Uterus (tissue), 4 donors: ENCODE measurements at places on chromosomes 1 and 21. TPM values are rescaled to one million over a fixed set of nuclear protein-coding genes. Genes with fewer than 3 reads are reported as not detected.

DNA sequence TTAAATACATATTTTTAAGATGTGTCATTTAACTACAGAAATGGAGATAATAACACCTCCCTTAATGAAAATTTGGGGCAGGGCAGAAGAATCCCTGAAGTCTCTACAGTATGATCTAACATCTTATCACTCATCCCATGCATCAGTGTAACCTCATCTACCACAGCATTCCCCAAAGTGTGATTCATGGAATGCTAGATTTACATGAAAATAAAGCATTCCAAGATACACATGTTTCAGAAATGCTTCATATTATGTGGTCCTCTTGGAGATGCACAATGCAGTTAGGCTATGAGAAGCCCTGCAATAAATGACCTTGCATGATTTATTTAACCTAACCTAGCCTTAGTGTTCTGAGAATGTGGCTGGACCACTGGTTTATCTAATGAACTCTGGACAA lies 166.9 kb upstream of the SYT6 start:
- no peaks in the 10 kb centered on the region for H3K27me3 ChIP-seq
- H3K4me3 ChIP-seq, result no peak overlapping the region
- no peak for DNase-seq
- H3K4me1 ChIP-seq, result no peaks in the 10 kb centered on the region
- H3K27ac ChIP-seq, result no peak overlapping the region
- no peaks in the 10 kb centered on the region for H3K36me3 ChIP-seq

DNA sequence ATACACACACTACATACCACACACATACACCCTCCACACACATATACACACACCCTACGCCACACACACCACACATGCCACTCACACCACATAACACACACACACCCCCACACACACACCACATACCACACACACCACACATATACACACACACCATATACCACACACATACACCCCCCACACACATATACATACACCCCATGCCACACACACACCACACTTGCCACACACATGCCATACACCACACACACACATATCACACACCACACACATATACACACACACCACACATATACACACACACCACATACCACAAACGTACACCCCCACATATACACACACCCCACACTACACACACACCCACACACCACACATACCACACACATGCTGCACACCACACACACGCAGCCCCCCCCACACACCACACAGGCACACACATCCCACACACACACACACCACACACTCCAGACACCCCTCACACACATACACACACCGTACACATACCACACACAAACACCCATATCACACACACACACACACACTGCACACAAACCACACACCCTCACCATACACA lies 76.7 kb upstream of the TMPRSS2 start:
- no peaks in the 10 kb centered on the region for H3K4me1 ChIP-seq
- no peak for DNase-seq
- H3K36me3 ChIP-seq, result no peaks in the 10 kb centered on the region

GRCh38 chr1:245842106-245842505 lies 665.0 kb downstream of the SMYD3 start:
- no peaks in the 10 kb centered on the region for H3K27me3 ChIP-seq
- no peaks in the 10 kb centered on the region for H3K36me3 ChIP-seq
- no peak overlapping the region for H3K4me3 ChIP-seq
- DNase-seq, result no peak

DNA sequence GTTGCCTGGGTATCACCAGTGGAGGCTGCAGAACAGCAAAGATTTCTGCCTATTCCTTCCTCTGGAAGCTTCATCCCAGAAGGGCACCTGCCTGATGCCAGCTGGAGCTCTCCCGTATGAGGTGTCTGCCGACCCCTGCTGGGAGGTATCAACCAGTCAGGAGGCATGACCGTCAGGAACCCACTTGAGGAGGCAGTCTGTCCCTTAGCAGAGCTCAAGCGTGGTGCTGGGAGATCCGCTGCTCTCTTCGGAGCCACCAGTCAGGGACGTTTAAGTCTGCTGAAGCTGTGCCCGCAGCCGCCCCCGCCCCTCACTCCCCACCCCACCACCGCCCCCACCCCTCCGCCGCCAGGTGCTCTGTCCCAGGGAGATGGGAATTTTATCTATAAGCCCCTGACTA lies 23.1 kb upstream of the HFM1 start:
- no peak for DNase-seq
- no peaks in the 10 kb centered on the region for H3K4me1 ChIP-seq
- H3K36me3 ChIP-seq, result no peaks in the 10 kb centered on the region
- H3K27ac ChIP-seq, result no peak overlapping the region
- no peak overlapping the region for H3K4me3 ChIP-seq

Gene MIXL1
- total RNA-seq, result not detected

DNA sequence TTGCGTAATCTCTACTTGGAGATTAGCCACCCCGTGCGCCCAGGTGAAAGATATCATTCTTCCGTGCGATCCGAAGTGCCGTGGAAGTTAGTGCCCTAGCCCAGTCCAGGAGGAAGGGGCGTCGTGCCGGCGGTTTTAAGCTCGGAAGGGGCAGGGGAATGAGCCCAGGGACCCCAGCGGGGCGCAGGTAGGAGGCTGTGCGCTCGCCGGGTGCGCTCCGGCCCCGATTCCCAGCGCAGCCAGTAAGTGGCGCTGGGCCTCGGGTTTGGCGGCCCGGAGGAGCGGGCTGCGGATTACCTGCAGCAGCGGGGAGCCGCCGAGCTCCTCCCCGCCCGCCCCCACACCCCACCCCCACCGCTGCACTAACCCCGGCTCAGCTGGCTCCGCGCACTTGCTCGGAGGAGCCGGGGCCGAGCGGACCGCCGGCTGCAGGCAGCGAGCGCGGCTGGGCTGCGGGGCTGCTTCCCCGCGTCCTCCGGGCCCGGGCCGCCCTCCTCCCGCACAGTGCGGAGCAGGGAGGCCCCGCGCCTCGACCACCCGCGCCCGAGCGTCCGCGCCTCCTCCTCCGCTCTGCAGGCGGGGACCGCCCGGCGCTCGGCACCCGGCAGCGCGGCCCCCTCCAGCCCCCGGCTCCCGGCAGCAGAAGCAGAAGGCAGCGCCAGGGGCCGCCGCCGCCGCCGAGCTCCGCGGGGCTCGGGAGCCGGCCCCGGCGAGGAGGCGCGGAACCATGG lies at the start of gene RYR2:
TSS of gene RYR2 (plus strand) at position 390 of the 731 bp plus-strand sequence. CDS start at position 728, 338 bp downstream.
- H3K27ac ChIP-seq, result peak within 1 kb of the TSS; percentile 37
- H3K4me3 ChIP-seq, result peak within 1 kb of the TSS; percentile 30
- H3K4me1 ChIP-seq, result no peaks in the 10 kb centered on the region
- no peak for DNase-seq
- no peaks in the 10 kb centered on the region for H3K36me3 ChIP-seq

DNA sequence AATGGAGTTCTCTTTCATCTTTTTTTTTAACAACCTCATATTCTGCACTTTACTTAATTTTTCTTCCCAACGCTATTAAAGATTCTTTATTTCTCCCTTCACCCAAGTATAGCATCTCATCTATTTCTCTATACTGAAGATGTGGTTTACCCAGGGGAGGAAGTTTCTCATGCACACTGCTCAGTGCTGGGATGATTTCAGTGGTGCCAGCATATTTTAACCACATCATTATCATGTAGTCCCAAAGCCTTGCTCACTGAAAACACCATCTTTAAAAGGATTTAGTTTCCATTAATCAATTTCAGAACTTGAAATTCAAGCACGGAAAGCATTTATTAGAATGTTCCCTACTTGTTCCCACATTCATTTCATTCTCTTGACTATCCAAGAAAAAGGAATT lies 725.7 kb downstream of the USP25 start:
- peaks cover 4% of the 10 kb centered on the region for H3K4me1 ChIP-seq
- H3K4me3 ChIP-seq, result peak overlapping the region; percentile 4
- H3K36me3 ChIP-seq, result no peaks in the 10 kb centered on the region
- peak overlapping the region; percentile 3 for H3K27ac ChIP-seq

DNA sequence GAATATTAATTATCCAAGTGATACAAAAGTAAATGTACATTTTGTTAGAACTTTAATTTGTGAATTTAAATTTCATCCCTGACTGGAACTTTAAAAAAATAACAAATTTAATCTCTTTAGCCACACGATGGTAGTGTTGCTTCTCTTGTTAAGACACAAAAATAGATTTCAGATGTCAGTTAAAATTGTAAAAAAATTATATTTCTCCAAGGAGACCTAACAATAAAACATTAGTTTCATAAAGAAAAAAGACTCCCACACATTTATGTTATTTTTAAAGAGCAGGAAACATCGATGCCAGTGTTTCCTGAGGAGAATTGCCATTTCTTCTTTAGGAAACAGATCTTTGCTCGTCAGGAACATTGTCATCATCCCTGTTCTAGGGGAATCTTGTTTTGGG lies 74.0 kb upstream of the DEPDC1 start:
- H3K27ac ChIP-seq, result no peak overlapping the region
- DNase-seq, result no peak
- no peaks in the 10 kb centered on the region for H3K36me3 ChIP-seq
- no peaks in the 10 kb centered on the region for H3K27me3 ChIP-seq
- no peaks in the 10 kb centered on the region for H3K4me1 ChIP-seq
- no peak overlapping the region for H3K4me3 ChIP-seq

GRCh38 chr21:32423320-32424190 lies 11.0 kb downstream of the EVA1C start:
- no peak overlapping the region for H3K27ac ChIP-seq
- no peaks in the 10 kb centered on the region for H3K36me3 ChIP-seq
- peaks cover 13% of the 10 kb centered on the region for H3K4me1 ChIP-seq
- no peaks in the 10 kb centered on the region for H3K27me3 ChIP-seq
- DNase-seq, result no peak

Gene CD2
- 0.35 TPM for total RNA-seq

DNA sequence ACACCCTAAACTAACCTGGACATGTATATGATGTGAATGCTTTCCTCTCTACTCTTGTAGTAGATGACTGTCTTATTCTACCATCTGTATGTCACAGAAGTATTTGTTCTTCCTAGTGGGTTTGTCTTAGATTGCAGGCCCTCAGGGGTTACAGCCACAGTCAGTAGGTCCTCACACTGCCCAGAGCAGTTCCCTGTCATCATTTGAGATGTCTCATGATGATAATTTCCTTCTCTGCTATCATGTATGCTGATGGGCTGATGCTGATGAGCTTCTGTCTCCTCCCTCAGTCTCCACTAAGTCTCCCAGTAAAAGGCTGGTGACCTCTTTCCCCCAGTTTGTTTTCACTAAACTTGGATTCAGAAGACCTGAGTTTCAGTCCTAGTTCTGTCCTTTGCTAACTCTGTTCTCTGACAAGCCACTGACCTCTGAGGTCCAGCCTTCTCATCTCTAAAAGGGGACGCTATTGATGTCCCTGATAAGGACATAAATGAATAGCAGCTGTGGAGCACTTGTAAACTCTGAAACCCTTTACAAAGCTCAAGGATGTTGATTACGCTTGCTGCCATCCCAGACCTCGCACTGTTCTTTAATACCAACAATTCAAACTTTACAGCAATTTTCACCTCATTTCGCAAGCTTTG lies 3.1 kb upstream of the ETV3 start:
- H3K36me3 ChIP-seq, result no peaks in the 10 kb centered on the region
- H3K4me3 ChIP-seq, result no peak overlapping the region
- no peaks in the 10 kb centered on the region for H3K4me1 ChIP-seq
- no peak overlapping the region for H3K27ac ChIP-seq

DNA sequence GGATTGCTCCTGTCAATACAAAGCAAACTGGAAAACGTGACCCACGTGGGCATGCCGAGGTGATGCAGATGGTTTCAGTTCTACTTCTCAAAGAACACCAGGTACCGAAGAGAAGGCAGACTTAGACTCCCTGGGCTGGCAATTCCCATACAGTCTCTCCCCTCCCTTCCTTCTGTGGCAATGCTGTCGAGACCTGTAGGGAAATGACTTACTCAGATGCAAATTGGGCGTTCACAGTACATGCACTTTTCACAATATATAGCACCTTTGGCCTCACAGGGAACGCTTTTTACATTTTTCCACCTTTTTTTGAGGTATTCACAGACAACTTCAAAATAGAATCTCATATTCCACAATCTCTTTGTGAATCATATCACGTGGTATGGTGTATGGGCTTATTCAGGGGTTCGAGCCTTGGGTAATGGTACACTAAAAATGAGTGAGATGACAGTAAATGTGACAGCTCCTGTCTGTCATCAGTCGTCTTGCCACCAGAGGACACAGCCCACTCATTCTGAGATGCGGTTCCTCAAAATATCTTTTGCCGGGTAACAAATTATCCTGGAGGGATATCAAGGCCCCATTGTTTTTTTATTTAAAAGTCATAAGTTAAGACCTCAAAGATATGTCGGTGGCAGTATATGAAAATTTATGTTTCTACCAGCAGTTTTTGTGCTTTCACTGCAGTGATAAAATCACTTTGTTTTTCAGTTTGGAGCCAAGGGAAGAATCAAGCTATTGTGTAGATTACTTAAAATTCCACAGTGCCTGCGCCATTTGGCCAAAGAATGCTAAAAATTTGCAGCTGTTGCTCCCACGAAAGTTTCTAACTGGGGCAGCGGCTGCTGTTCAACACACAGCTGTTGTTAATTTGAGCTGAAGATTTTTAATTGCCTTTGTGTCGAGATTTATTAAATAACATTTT lies 168.4 kb downstream of the ZZZ3 start:
- DNase-seq, result peak; percentile 32
- no peaks in the 10 kb centered on the region for H3K36me3 ChIP-seq
- H3K4me3 ChIP-seq, result no peak overlapping the region
- peak overlapping the region; percentile 15 for H3K27ac ChIP-seq
- H3K27me3 ChIP-seq, result no peaks in the 10 kb centered on the region

- no peaks in the 10 kb centered on the region for H3K27me3 ChIP-seq
- no peak overlapping the region for H3K4me3 ChIP-seq
- no peaks in the 10 kb centered on the region for H3K36me3 ChIP-seq
- no peak for DNase-seq
- H3K27ac ChIP-seq, result no peak overlapping the region
- no peaks in the 10 kb centered on the region for H3K4me1 ChIP-seq
These were observed 400.7 kb downstream of the NEGR1 start for GRCh38 chr1:71881611-71882010.

DNA sequence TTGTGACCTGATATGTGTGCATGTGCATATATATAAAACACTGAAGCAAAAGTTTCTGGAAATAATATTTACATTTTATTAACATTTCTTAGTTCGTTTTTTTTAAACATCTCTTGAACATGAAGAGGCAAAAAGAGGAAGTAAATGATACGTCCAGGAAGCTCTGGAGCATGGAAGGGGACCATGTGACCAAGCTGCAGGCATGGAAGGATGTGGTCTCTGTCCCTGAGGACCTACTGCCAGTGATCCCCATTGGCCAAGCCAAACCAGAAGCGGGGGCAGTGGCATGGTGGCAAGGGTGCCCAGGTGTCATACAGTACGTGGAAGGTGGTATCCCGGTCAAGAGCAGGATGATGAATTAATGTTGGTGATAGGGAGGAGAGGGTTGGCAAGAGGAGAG lies 268.3 kb upstream of the PROX1 start:
- H3K36me3 ChIP-seq, result no peaks in the 10 kb centered on the region
- H3K27me3 ChIP-seq, result no peaks in the 10 kb centered on the region
- no peak for DNase-seq
- no peak overlapping the region for H3K4me3 ChIP-seq
- no peaks in the 10 kb centered on the region for H3K4me1 ChIP-seq

Gene TNNT2
- total RNA-seq, result 0.21 TPM

Gene NBPF4
- 0.18 TPM for total RNA-seq
